ENCODE measurements at places on chromosomes 16 and 17.
A peak's percentile ranks its signal among the peaks of the same experiment; 100 is the strongest.

DNA sequence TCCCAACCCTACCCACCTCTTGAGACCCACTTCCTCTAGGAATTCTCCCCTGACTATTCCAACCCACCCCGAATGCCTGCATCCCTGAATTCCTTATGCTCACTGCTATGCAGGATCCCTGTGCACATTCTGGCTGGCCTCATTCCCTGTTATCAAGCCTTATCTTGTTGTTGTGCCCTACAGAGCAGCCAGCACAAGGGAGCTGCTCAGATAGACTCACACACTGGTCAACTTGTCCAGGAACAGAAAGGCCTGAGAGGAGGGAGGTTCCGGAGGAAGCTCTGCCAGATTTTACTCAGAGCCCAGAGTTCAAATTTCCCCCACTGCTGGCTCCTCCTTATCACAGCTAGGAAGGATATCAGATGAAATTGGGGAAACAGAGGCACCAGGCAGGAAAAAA is 24.8 kb upstream of the MYO18A start:
- no peak for DNase-seq

GRCh38 chr16:72788269-72788809 is 259.6 kb downstream of the ZFHX3 start:
- no peak for DNase-seq

DNA sequence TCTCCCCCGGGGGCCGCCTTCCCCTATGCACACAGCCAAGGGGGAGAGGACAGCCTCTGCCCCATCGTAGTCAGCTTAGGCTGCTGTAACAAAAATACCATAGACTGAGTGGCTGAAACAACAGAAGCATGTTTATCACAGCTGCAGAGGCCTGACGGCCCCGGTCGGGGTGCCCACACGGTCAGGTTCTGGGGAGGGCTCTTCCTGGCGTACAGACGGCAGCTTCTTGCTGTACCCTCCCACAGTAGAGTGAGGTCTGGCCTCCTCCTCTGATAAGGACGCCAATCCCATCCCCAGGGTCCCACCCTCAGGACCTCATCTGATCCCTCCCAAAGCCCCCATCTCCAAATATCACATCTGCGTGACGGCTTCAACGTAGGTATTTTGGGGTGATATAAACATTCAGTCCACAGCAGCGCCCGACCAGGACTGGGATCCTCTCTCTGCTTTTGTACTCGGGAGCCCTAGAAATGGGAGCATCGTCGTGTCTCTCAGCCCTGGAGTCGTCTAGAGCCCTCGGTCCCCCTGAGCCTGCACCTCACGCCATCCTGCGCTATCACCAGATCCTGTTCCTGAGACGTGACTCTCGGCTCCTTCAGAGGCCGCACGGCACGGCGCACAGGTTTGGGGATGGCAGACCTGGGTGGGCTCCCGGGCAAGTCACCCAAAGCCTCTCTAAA is 67.8 kb downstream of the RPH3AL start:
- no peak for DNase-seq

DNA sequence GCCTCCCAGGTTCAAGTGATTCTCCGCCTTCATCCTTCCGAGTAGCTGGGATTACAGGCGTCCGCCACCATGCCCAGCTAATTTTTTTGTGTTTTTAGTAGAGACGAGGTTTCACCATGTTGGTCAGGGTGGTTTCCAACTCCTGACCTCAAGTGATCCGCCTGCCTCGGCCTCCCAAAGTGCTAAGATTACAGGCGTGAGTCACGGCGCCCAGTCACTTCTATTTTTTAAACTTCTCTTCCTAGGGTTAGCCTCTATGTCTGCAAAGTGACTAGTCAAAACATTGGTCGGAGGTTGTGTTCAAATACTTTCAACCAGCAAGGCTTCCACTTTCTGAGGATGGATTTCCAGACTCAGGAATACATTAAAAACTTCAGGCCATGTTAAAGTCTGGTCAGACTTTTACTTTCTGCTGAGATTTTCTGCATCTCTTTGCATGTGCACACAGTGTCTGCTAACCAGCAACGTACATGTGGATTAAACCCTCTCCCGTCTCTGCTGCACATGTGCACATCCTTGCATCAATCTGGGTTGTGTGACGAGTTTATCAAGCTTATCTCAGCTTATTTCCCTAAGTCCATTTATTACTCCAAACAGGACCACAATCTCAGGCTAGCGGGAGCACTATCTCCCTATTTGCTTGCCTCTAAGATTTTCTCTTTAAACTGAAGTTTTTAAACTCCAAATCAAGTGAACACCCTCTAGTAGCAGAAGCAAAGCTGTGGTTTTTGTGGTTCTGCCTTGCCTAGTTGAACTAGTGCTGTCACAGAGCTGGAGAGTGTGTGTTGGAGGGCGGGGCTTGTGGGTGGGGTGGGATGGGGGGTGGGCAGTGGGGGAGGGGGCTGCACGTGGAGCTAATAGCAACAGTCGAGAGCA is 525.2 kb upstream of the GOT2 start:
- DNase-seq = no peak

DNA sequence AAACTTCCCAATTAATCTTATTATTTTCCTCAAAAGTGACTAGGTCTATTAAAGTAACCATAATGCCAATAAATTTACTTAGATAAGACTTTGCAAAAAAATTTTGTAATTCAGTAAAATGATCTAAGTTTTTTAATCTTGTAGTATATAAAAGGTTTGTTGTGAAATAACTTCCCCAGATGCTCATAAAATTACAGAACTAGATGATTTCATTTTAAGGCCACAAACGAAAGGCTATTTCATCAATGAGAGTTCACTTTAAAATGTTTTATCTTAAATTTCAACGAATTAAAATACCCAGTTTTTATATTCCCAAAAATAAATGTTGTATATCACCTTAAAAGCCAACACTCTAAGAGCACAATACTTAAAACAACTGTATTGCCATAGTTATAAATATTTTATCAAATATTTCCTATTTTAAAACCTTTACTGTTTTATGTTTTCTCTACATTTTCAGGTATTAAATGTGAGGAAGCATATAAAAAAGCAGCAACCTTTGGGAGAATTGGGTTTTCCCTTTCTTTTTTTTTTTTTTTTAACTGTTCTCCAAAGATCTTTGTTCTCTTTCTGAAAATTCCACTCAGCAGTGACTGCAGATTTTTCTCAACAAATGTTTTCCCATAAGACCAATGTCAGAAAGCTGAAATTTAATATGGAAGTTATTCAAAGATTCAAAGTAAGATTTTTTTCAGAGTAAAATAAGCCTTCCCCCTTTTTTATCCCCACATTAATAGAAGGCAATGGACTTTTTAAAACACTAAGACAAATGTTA is 169.9 kb downstream of the CYB561 start:
- no peak for DNase-seq

- no peak for DNase-seq
Observed at GRCh38 chr17:7038025-7038862, 2.4 kb downstream of the SLC16A13 start.

GRCh38 chr17:510226-510917 is 157.8 kb upstream of the RPH3AL start:
- DNase-seq = no peak

GRCh38 chr17:62668091-62668804 is 40.8 kb downstream of the MRC2 start:
- no peak for DNase-seq

- DNase-seq = no peak
Observed at GRCh38 chr16:56848955-56849689, 15.9 kb upstream of the SLC12A3 start.

- DNase-seq = no peak
Observed at GRCh38 chr17:35749560-35750412, 3.3 kb downstream of the GAS2L2 start.

- DNase-seq = peak; percentile 89
Observed at GRCh38 chr17:36534840-36535668, at the start of the genes MYO19 and PIGW. Gene MYO19, minus strand, starts transcription at chr17:36534868. Its CDS starts 2,330 bp downstream, at chr17:36532538. Gene PIGW, plus strand, starts transcription at chr17:36534987. Its CDS starts 2,115 bp downstream, at chr17:36537102.

- DNase-seq = no peak
Observed at GRCh38 chr16:66473654-66474519, 46.8 kb downstream of the BEAN1 start.

DNA sequence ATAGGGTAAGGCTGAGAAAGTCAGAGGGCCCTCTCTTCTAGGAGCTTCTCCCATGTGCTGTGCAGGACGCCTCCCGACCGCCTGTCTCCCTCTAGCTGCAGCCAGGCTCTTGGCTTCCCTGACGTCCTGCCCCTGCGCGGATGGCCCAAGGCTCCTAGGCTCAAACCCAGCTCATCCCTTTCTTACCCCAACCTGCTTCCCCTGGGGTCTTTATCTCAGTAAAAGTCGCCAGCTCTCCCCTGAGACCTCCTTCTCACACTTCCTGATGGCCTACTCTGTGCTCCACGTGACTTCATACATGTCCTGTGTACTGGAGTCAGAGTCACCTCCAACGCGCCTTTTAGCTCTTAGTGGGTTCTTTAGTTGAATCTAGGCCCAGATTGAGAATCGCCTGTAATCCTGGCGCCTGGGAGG is 1.1 kb upstream of the ZNF747 start:
- DNase-seq = peak; percentile 77

GRCh38 chr17:38730526-38731379 is 612 bp downstream of the CISD3 start:
- no peak for DNase-seq

Data from stimulated activated CD4-positive, alpha-beta T cell treated with anti-CD3 and anti-CD28 coated beads, Interleukin-1b, Interleukin-23, amount 100 ng/mL, for 48 hours (primary cell).